Stimulated activated CD4-positive, alpha-beta T cell treated with anti-CD3 and anti-CD28 coated beads, TNF-alpha, amount 100 ng/mL, for 4 hours (primary cell): ENCODE measurements at places on chromosomes 12 and 14.

GRCh38 chr12:74896186-74896585 is 313.5 kb downstream of the KCNC2 start:
- no peak for DNase-seq

DNA sequence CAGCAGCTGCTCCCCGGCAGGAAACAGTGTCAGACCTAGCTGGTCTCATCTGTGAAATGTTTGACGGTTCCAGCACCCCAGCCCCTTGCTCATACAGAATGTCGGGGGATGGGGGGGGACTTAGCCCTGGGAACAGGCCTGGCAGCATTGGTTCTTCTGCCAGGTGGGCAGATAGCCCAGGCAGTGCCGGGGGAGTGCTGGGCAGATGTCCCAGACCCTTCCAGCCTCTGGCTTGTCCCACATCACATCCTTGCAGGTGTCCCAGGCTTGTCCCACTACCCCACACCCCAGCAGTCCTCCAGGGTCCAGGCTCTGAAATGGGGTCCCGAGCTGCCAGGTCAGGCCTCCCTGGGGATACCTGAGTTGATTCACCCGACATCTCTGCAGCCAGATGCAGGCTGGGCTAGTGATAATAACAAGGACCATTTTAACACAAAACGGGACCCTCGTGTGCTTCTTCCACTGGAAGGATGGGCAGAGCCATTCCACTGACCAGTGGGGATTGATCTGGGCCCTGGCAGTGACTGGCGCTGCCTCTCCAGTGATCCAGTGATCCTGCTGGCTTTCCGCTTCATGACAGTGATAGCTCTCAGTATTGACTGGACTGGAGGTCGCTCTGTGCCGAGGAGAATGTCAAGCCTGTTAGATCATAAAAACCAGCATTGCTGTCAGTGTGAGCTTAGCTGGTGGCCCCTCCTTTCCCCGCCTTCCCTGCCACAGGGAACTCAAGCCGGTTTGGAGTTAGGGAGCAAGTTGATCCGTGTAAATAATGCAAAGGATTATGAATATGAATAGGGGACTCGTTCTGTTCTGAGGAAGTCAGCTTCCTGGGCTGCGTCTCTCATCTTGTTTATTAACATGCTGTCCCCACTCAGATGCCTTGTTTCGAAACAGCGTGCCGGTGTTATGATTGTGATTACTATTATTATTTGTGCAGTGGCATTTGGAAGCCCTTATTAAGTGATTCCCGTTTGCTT is 180.6 kb downstream of the AACS start:
- DNase-seq = no peak

- no peak for DNase-seq
These were observed 981 bp downstream of the VTI1B start for GRCh38 chr14:67673451-67673850.

GRCh38 chr12:53986686-53987483 is 1.9 kb downstream of the HOXC10 start:
- no peak for DNase-seq

DNA sequence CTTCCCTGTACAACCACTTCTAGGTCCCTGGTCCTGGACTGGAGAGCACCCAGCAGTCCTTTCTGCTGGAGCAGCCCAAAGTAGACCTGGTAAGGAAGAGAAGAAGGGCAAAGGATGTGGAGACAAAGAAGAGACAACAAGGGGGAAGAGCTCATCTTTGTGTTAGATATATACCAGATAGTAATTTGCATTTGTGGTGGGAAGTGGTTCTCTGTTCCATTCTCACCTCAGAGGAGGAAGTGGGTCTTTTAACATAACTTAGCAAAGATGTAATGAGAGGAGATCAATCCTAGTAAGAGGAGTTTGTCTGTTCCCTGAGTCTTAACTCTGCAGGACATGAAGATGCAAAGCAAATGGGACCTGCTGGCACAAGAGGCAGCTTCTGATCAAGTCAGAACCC is 8.0 kb downstream of the CCDC198 start:
- DNase-seq = no peak

DNA sequence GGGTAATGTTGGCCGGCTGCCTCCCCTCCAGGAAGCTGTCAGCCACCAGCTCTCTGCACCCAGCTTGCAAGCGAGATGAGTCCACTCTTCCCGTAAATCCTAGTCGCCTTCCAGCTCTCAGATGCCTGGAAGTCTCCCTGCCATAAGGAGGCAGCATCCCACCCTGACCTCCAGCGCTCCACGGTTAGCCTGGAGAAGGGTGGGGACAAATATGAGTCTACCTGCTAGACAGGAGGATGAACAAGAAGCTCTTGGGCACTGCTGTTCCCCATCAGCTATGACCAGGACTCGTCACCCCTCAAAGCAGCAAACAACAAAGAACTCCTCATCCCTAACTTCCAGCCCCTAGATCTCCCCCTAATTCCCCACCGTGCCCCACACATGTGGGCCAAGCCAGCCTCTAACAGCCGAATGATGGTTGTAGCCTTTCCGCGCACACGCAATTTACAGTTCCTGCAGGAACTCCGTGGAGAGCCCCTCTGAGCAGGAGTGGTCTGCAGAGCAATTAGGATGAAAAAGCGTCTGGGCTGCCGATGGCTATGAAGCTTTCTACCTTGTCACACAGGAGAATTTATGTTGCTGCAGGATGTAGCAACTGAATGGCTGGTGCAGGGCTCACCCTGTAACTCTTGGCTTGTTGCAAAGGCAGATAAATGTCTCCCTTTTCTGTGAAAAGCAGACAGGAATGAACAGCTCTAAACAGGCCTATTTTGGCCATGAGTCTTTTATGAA is 181.4 kb downstream of the GLT1D1 start:
- DNase-seq = no peak

- DNase-seq = no peak
These were observed 25.4 kb downstream of the FAM222A start for GRCh38 chr12:109738878-109739665.

- DNase-seq = no peak
These were observed 1.5 kb downstream of the BIN2 start for GRCh38 chr12:51322452-51322851.

GRCh38 chr12:49543914-49544815 is 5.3 kb downstream of the KCNH3 start:
- DNase-seq = no peak

- no peak for DNase-seq
These were observed 3.2 kb upstream of the RFC5 start for GRCh38 chr12:118013283-118013682.

DNA sequence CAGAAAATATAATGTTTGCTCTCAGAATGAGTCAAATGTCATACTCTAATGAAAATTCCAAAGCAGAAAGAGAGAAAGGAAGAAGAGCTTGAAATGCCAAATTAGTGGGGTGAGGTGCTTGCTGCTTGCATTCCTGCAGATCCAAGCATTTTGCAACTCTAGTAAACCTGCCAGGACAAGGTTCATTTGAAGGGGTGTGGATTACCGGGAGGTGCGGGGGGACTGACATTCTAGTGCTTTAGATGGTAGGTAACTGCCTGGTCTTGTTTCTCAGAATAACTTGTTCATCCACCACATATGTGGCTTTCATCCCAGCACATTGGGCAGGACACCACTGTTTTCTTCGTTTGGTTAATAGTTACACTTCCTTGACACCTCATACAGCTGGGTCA is 144.4 kb downstream of the AKAP6 start:
- DNase-seq = no peak

DNA sequence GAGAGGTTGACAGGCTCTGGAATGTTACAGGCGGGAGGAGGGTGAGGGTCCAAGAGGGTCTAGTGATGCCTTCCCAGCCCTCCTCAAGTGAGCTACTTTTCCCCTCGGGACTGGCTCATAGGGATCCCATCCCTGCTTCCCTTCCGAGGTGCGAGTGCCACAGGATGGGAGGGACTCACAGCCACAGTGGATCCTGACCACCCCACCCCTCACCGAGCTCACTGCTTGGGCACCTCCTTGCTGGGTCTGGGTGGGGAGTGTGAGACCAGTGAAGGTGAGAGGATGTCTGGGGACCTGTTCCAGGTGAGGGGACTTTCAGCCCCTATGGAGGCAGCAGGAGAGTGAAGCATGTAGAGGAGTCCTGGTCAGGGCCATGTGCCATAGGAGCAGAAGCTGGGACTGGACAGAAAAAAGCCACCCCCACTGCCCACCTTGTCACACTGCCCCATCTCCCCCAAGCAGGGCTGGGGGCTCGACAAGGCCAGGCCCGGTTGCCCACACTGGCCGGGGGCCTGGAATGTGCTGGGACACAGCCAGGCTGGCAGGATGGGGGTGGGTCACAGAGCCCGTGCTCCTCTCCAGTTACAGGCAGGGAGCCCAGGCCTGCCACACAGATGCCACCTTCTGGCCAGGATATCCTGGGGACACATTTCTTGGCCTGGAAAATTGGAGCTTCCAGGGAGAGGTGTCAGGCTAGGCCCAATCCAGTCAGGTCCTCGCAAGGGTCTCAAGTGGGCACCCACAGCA is 1.7 kb upstream of the TNS2 start:
- DNase-seq = no peak

DNA sequence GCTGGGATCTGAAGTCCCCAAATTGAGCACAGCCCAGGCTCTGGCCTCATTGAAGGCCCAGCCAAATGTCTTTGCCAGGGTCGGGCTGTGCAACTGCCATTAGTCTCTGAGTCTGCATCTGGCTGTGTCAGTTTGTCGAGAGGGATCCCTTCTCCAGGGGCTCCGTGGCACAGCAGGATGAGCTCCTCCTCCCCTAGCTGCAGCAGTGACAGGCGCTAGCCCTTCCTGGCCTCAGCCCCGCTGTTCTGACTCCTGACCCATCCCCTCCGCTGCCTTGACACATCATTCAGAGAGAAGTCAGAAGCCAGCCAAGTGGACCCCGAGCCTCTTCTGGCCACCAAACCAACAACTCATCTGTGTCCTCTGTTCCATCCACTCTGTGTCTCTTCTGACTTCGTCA is 188.3 kb downstream of the CALM1 start:
- no peak for DNase-seq

DNA sequence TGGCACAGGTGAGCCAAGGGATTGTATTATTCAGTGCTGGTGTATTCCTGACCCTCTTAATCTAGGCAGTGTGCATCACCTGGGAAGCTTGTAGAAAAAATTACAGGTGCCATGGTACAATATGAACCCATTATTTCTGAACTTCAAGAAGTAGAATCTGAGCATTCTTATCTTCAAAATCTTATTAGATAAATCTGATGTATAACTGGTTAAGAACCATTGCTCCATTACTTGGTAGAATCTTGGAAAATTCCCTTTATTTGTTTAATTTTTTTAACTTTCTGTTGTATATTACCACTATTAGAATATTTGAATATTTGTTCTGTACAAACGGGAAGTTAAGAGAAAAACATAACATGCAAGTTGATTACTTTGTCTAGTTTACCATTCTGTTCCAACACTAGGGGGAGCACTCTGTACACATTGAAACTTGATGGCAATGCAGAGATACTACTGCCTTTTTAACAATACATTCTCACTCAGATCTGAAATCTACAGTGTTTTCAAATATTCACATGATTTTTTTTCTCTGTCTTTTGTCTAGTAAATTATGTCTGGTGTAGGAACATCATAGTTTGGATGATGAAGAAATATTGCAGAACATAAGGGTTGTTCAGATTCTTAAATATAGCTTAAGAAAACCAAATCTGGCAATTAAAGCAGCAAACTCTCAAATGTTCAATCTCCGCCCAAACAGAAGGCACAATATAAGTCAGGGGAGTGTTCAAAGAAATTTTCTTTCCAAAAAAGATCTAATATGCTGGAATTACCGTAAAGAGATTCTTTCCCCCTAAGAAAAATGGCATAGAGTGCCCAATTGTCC is 196.6 kb downstream of the PCNX1 start:
- no peak for DNase-seq

DNA sequence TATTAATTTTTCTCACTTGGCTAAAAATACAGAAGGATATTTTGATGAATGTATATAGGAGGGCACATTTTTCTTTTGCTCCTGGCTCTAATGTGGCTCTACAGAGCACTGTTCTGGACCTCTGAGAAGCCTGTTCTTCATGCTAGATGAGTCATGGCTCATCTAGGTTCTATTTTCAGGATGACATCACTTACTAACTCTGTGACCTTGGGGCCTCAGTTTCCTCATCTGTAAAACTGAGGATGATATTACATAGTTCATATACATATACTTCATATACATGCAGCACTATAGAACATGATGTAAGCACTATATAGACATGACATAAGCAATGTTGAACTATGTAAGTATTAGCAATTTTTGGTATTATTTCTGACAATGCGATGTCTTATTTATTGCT is 35.8 kb downstream of the SOCS2 start:
- DNase-seq = no peak

DNA sequence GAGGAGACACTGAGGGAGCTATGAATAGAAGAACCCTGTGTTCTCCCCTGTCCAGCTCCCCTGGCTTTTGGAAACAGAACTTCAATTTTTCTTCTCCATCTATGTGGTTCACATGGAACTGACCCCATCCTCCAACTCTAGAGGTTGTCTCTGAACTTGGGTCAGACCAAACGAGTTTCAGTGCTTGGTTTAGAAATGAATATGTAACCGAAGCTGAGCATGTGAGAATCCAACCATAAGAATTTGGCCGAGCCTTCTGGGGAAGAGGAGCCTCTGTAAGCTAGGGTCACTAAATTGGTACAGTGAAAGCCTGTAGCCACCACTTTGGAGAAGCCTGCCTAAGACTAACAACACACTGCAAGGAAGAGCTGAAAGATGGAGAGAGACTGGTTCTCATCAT is 464.4 kb downstream of the ZFP36L1 start:
- DNase-seq = no peak

DNA sequence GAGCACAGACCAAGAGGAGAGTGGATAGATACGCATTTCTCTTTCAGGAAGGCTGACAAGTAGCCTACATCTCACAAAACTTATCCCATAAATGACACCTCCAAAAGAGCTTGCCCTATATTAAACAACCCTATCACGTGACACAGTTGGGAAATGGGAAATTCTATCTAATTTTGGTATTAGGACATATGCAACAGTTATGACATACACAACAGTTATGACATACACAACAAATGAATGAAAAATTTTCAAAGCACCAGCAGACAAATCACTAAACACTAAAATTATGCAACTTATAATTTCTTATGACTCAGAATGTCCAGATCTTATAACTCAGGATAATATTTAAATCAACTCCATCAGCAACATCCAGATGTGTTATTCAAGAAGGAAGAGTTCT is 54.1 kb downstream of the DUSP16 start:
- DNase-seq = no peak

GRCh38 chr12:109258607-109259544 is 50.2 kb downstream of the FOXN4 start:
- DNase-seq = no peak

GRCh38 chr14:68873376-68873775 is 80.5 kb upstream of the ZFP36L1 start:
- DNase-seq = no peak

DNA sequence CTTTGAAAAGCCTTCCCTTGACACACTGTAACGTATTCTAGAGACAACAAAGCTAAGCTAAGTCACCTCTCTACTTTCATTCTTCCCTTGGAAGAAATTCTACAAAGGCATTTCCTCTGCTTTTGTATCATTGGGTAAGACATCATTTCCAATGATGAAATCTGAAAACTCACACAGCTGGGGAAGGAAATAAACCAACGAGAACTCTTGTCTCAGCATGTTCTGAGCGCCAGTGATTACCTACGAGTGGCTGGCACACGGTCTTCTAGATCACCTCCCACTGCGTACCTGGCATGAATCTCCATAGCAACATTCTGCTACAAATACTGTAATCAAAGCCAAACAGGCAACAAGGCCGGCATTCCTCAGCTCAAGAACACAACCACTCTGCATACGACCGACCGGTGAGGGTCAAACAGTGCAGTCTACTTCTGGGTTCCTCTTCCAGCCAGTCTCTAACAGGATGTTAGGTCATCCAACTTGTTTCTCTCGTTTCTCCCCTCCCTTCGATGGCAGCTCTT is 7.6 kb downstream of the VPS37B start:
- DNase-seq = no peak
